Lower leg skin (tissue), 4 donors: ENCODE measurements at places on chromosomes 1 and 21.

DNA sequence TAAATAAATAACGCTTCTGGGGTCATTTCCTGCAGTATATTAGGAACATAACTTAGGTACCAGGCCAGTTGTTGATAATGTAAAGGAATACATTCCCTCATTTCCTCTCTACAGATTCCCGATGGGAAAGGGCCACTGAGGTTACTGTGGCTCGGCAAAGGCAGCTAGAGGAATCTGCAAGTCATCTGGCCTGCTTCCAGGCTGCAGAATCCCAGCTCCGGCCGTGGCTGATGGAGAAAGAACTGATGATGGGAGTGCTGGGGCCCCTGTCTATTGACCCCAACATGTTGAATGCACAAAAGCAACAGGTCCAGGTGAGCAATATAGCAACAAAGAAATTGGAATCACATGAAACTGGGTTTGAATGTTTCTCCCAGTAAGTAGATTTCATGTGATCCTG is 109.6 kb upstream of the BMP8A start:
- no peak for DNase-seq

DNA sequence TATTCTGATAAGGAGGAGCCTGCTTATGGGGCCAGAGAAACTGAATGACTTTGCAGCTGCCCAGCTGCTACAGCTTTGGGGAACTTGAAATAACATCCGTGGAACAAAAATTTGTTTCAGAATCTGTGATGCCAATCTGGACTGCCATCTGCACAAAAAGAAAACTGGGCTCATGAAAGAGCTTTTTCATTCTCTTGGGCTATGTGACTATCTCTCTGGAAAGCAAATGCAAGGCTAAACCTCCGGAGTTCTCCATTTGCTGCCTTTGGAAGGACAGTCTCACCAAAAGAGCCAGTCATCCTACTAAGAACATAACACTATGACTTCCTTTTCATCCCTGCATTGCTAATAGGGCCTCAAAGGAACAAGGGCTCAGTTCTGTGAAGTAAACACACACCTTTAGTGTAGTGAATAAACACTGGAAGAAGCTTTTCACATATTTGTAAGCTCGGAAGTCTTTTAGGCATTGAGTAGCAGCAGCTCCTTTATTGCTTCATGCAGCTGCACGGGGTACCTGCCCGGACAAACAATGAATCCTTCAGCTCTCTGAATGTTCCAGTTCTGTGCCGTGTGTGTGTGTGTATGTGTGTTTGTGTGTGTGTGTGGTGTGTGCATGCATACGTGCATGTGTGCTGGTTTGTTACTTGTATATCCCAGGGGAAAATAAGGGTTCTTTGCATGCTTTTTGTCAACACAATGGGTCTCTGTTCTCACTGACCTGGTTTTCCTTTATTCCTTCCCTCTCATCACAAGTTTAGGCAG is 255.5 kb upstream of the SGIP1 start:
- no peak for DNase-seq

- no peak for DNase-seq
Observed at GRCh38 chr1:169647512-169647911, 17.6 kb upstream of the SELP start.

DNA sequence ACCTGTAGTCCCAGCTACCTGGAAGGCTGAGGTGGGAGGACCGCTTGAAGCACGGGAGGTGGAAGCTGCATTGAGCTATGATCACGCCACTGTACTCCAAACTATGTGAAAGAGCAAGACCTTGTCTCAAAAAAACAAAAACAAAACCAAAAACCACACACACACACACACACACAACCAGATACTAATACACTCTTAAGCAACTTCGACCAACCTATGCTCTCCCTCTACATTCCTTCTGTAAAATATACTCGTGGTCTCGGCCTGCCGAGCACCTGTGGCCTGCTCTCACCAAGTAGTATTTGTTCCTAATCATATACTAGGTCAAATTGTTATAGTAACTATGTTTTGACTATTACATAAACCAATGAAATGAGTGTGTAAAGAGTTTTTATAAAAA is 13.5 kb upstream of the SYT2 start:
- DNase-seq, result no peak

GRCh38 chr1:165833358-165833757 is 5.9 kb downstream of the UCK2 start:
- DNase-seq, result no peak

GRCh38 chr1:224298346-224299330 is 31.3 kb downstream of the NVL start:
- no peak for DNase-seq

GRCh38 chr1:244874974-244875579 is 10.7 kb upstream of the HNRNPU start:
- DNase-seq, result no peak

GRCh38 chr1:173095632-173096031 is 44.9 kb upstream of the TNFSF18 start:
- no peak for DNase-seq

GRCh38 chr1:226808501-226808900 is 61.9 kb upstream of the PSEN2 start:
- no peak for DNase-seq

DNA sequence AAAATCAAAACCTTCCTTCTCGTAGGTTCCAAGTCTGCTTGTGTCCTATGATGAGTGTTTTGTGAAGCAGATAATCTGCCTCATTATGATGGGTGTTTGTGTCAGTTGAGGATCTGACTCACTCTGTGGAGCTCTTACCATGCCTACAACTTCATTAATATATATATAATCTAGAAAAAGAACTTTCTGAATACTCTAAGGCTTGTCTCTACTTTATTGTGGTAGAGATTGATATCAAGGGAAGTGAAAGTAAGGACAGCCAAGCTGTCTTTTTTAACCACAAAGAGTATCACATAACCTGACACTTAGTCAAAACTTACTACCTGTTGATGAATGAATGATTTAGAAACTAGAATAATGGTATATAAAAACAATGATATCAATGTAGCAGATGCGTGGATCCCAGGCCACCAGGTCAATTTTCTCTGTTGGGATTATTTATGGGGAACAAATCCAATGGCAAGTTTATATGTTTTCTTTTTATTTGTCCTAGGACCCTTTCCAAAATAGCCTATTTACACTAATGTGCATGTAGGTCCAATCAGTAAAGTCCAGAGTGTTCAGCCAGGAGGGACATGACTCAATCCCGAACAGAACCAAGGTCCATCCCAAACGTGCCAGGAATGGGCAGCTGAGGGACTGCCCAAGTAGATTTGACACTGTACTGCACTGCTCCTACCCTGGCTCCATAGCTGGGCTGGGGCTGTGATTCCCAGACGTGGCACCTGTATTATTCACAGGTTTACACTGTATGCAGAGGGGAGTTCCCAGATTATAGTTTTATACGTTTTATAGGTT is 182.3 kb upstream of the GREM2 start:
- no peak for DNase-seq
